ENCODE measurements at places on chromosomes 6 and 20. TPM values are rescaled to one million over a fixed set of nuclear protein-coding genes. Genes with fewer than 3 reads are reported as not detected.

RNASET2 gene
- total RNA-seq = 14.4 TPM

GPRC6A gene
- not detected for total RNA-seq

ZC2HC1B gene
- total RNA-seq = not detected

SLC16A10 gene
- total RNA-seq = 0.56 TPM

HLA-DRB5 gene
- total RNA-seq = not detected
